ENCODE measurements at places on chromosomes 2 and 18. TPM values are rescaled to one million over a fixed set of nuclear protein-coding genes. Genes with fewer than 3 reads are reported as not detected.

The ANKRD30B gene
- total RNA-seq = not detected

The C2orf15 gene
- 12.2 TPM for total RNA-seq

The APCDD1 gene
- total RNA-seq = 2.1 TPM

The UGT1A10 gene
- 0.10 TPM for total RNA-seq

The ANTXR1 gene
- total RNA-seq = 12.7 TPM

The FOXD4L1 gene
- 0.14 TPM for total RNA-seq

The POU3F3 gene
- total RNA-seq = not detected

DNA sequence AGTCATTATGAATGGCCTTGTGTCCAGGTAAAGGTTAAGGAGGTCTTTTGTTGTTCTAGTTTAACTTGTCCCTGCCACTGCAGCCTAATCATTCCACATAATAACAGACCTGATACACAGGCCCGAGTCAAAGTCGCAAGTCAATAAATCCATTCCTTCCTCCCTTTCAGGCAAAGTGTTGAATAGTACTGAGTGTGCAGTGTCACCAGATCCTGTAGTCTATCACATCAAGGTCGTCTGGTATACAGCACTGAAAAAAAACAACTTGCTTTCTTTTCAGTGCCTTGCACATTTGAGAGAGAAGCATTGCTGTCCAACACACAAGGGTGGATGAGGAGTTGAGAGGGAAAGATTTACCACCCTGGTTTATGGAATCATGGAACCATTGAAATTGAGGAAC, 606.2 kb downstream of the BCL11A start:
- H3K27ac ChIP-seq = no peak overlapping the region
- H3K36me3 ChIP-seq = no peaks in the 10 kb centered on the region
- DNase-seq = no peak
- H3K4me1 ChIP-seq = no peaks in the 10 kb centered on the region
- H3K27me3 ChIP-seq = no peaks in the 10 kb centered on the region

DNA sequence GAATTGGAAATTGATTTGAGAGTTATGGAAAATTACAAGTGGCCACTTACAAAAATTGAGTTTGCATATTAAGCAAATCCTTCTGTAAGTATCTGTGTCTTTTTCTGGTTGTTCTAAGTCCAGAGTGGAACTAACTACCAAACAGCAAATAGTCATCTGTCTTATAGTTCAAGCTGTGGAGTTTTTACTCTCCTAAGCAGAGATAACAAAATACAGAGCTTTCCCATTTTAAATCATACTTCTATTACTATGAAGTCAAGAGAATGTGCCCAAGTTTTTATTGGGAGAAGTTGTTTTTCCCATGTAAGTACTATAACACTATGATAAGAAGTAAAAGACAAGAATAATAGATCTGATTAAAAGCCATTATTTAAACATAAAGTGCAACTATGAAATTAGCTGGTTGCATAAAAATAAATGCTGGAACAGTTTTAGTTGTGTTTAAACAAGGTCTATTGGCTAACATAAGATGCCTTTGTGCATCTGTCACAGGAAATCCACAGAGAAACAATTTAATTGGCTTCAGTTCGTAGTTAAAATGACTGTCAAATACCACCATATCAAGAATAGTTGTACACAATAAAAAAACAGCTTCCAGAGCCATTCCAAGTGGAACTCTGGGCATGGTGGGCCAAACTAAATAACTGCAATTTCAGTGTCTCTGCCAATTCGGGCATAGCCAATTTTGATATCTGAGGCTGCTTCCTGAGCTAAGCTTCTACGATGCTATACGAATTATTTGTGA, 1467.4 kb upstream of the NXPH2 start:
- no peaks in the 10 kb centered on the region for H3K4me1 ChIP-seq
- H3K4me3 ChIP-seq = no peak overlapping the region
- DNase-seq = no peak
- H3K27ac ChIP-seq = no peak overlapping the region

DNA sequence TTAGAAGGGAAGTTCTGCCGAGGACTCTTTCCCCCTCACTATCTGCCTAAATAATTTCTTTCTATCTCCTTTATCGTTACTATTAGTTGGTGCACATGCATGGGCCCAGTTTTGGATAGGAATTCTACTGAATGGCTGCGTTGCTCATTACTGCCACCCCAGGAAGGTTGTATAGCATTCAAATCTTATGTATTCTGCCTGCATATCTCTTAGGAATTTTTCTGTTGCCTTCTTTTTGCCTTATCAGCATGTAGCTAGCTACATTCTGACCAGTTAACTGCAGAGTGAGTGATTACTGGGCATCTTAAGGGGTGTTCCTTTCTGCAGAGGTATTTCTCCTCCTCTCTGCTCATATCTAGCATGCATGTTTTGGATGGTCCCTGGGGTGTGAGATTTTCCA, 239.6 kb downstream of the TDRD15 start:
- no peaks in the 10 kb centered on the region for H3K36me3 ChIP-seq
- no peak overlapping the region for H3K4me3 ChIP-seq
- no peaks in the 10 kb centered on the region for H3K4me1 ChIP-seq
- no peak overlapping the region for H3K27ac ChIP-seq
- DNase-seq = no peak

GRCh38 chr2:214378455-214379103, 32.3 kb upstream of the VWC2L start:
- no peaks in the 10 kb centered on the region for H3K36me3 ChIP-seq
- no peak for DNase-seq
- H3K27me3 ChIP-seq = no peaks in the 10 kb centered on the region
- H3K27ac ChIP-seq = no peak overlapping the region

- no peak overlapping the region for H3K27ac ChIP-seq
- H3K4me3 ChIP-seq = no peak overlapping the region
- peak; percentile 44 for DNase-seq
- H3K4me1 ChIP-seq = no peaks in the 10 kb centered on the region
- H3K27me3 ChIP-seq = no peaks in the 10 kb centered on the region
Measured at GRCh38 chr18:57859314-57859713, 56.2 kb upstream of the ATP8B1 start.

- H3K36me3 ChIP-seq = no peaks in the 10 kb centered on the region
- H3K27me3 ChIP-seq = no peaks in the 10 kb centered on the region
- no peak overlapping the region for H3K4me3 ChIP-seq
- H3K4me1 ChIP-seq = no peaks in the 10 kb centered on the region
- no peak for DNase-seq
- H3K27ac ChIP-seq = no peak overlapping the region
Measured at GRCh38 chr18:70645971-70646370, 357.1 kb downstream of the SOCS6 start.

DNA sequence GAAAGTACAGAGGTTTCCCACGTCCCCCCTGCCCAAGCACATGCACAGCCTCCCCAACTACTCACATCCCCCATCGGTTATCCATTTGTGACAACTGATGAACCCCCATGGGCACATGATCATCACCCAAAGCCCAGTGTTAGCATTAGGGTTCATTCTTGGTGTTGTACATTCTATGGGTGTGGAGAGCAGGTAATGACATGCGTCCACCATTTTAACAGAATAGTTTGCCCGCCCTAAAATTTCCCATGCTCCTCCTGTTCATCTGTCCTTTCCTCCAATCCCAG, 74.3 kb downstream of the LONRF2 start:
- no peak overlapping the region for H3K4me3 ChIP-seq
- DNase-seq = no peak
- H3K36me3 ChIP-seq = no peaks in the 10 kb centered on the region
- no peak overlapping the region for H3K27ac ChIP-seq
- peaks cover 10% of the 10 kb centered on the region for H3K27me3 ChIP-seq
- no peaks in the 10 kb centered on the region for H3K4me1 ChIP-seq

GRCh38 chr18:58618822-58619595, 9.9 kb downstream of the ALPK2 start:
- H3K27ac ChIP-seq = no peak overlapping the region
- DNase-seq = no peak
- H3K4me1 ChIP-seq = peaks cover 8% of the 10 kb centered on the region
- H3K4me3 ChIP-seq = no peak overlapping the region

- H3K27ac ChIP-seq = no peak overlapping the region
- no peaks in the 10 kb centered on the region for H3K27me3 ChIP-seq
- no peak for DNase-seq
Measured at GRCh38 chr2:102262216-102263129, 48.9 kb upstream of the IL1RL1 start.

DNA sequence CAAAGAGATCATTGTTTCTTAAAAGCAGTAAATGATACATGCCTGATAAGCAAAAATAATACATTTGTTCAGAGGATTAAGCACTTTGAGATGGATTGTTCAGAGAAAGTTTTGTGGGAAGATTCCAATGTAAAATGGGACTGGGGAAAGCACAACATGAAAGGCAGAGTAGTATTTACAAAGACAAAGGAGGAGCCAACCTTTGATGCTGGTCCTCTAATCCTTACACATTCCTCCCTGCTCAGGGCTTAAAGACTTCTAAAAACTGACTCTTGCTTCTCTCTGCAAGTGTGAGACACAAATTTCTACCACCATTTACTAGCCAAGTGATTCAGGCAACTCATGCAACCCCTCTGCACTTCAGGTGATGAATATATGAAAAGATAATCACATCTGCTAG, 47.2 kb upstream of the REG3G start:
- no peaks in the 10 kb centered on the region for H3K4me1 ChIP-seq
- no peaks in the 10 kb centered on the region for H3K27me3 ChIP-seq
- no peak for DNase-seq
- H3K36me3 ChIP-seq = no peaks in the 10 kb centered on the region
- no peak overlapping the region for H3K27ac ChIP-seq

GRCh38 chr18:5668087-5668715, 124.4 kb upstream of the EPB41L3 start:
- H3K4me1 ChIP-seq = no peaks in the 10 kb centered on the region
- no peaks in the 10 kb centered on the region for H3K36me3 ChIP-seq
- DNase-seq = no peak
- H3K4me3 ChIP-seq = no peak overlapping the region

DNA sequence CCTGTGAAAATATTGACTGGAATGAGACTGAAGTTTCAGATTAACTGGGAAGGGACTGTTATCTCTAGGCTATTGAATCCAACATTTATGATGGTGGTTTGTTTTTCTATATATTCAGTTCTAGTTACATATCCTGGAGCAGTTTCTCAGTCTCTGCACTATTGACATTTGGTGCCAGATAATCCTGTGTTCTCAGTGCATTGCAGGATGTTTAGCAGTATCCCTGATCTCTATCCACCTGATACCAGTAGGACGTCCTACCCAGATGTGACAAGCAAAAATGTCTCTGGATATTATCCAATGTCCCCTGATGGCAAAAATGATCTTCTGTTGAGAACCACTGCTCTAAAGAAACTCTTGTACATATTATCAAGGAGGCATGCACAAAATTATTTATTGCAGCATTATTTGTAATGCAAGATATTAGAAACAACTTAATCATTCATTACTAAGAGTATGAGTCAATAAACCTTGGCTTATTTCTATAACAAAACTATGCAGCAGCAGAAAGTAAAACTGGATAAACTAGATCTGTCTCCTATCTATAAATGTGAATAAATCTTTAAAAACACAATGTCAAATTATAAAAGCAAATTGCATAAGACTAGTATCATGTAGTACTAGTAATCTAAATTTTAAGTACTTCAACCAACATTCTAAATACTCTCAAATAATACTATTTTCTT, 369.3 kb upstream of the RND3 start:
- no peak overlapping the region for H3K27ac ChIP-seq
- H3K36me3 ChIP-seq = no peaks in the 10 kb centered on the region
- H3K27me3 ChIP-seq = no peaks in the 10 kb centered on the region

DNA sequence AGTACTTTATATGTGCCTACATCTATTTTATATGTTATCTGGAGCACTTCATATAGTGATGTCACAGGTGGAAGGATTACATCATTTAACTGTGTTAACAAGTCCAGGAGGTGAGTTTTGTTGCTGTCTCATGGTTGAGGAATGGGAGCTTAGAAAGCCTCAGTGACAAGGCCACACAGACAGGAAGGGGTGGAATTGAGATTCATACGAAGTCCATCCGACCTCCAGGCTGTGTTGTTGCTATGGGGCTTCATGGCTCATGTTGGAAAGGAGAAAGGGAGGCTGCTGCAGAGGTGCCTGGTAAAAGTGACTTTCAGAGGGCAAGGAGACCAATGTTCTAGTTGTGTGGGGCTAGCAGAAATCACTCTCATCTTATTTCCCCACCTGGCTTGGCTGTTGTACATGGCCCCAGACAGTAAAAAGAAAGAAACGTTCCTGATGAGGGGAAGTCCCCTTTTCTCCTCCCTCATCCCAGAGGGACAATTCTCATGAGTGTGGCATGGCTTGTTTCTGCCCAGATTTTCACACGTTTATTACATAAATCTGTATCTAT, 31.0 kb upstream of the GREB1 start:
- H3K27ac ChIP-seq = peak overlapping the region; percentile 97
- peaks cover 99% of the 10 kb centered on the region for H3K4me1 ChIP-seq
- H3K4me3 ChIP-seq = no peak overlapping the region

DNA sequence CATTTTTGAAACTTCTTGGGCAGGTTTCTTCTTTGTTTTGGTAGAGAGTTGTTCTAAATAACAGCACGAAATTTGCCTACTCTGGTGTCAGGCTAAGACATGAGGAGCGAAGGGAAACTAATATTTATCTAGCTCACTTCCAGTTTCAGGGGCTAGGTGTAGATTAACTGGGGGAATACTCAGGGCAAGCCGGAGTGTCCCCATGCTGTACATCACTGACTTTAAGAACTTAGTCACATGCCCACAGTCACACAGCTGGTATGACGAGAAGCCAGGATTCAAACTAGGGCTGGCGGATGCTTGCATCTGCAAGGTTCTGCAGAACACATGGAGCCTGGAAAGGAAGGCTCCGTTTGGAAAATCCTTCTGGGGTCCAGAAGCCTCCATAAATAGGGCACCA, 133.3 kb downstream of the ALPK2 start:
- no peaks in the 10 kb centered on the region for H3K36me3 ChIP-seq
- no peak for DNase-seq
- H3K27me3 ChIP-seq = no peaks in the 10 kb centered on the region
- H3K27ac ChIP-seq = no peak overlapping the region
- peaks cover 98% of the 10 kb centered on the region for H3K4me1 ChIP-seq

GRCh38 chr2:202743613-202744012, 108.8 kb downstream of the FAM117B start:
- DNase-seq = no peak
- no peak overlapping the region for H3K27ac ChIP-seq
- no peak overlapping the region for H3K4me3 ChIP-seq
- peaks cover 30% of the 10 kb centered on the region for H3K36me3 ChIP-seq
- no peaks in the 10 kb centered on the region for H3K4me1 ChIP-seq

DNA sequence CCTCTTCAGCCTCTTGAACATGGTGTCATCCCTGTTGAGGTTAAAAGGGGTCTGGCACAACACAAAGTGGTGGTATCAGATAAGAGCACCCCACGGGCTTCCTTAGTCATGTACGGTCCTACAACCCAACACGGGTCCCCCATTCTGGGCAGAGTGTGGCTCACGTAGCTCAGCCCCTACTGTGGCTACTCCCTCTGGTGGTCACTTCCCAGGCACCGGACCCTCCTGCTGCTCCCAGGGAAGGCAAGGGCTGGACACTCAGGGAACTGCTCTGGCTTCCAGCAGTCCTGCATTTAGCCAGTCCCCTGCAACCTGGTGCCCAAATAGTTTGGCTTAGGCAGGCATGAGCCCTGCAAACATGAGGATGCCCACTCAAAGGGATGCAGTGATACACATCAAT, 58.6 kb downstream of the GALNT14 start:
- no peaks in the 10 kb centered on the region for H3K36me3 ChIP-seq
- DNase-seq = peak; percentile 16
- 0 out of 3 replicates have a peak, but pooled peaks cover 7% of the 10 kb centered on the region for H3K27me3 ChIP-seq
- peaks cover 11% of the 10 kb centered on the region for H3K4me1 ChIP-seq
- peak overlapping the region; percentile 41 for H3K4me3 ChIP-seq

GRCh38 chr2:42922790-42923579, 130.6 kb upstream of the HAAO start:
- H3K27me3 ChIP-seq = peaks cover 7% of the 10 kb centered on the region
- no peak overlapping the region for H3K4me3 ChIP-seq
- DNase-seq = peak; percentile 42
- H3K4me1 ChIP-seq = peaks cover 69% of the 10 kb centered on the region
- no peaks in the 10 kb centered on the region for H3K36me3 ChIP-seq

Measured in HepG2 (cell line).